ENCODE measurements at places on chromosomes 7 and 10.

- no peak for DNase-seq
Measured at GRCh38 chr7:46492466-46492865, 571.4 kb upstream of the IGFBP3 start.

DNA sequence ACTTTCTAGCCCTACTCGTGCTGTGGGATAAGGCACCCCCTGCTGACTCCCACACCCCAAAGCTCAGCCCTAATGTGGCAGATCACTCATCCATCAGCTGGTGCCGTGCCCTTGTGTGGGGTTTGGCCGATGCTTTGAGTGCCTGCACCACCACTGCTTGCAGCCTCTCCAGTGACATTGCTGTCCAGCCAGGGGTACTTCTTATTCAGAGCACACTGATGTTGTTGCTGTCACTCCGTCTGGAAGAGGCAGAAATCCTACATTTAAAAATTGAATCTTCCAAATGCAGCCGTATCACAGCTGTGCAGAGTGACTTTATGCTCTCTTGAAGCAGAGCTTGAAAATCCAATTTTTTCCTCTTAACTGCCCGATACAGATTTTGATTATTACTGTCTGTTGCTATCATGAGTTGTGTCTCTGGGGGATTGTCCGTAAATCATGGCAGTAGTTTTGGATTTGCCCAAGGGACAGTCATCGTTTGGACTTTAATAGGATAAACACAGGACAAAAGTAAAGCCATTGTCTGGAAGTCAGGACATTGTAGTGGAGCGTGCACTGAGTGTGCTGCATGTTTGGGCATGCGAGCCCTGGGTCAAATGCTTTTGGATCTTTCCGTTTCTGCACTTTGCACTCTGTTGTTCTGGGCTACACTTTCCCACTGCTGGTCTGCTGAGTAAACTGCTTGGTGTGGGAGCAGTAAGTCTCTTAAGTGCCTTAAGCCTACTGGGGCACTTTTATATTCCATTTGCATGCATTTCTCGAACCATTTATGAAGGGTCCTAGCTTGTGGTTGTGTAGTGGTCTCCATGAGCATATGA lies 128.2 kb downstream of the DOCK1 start:
- peak; percentile 60 for DNase-seq

GRCh38 chr10:66295602-66296001 lies 630.2 kb upstream of the LRRTM3 start:
- DNase-seq, result no peak

- no peak for DNase-seq
Measured at GRCh38 chr10:49228677-49229076, 40.5 kb upstream of the TMEM273 start.

DNA sequence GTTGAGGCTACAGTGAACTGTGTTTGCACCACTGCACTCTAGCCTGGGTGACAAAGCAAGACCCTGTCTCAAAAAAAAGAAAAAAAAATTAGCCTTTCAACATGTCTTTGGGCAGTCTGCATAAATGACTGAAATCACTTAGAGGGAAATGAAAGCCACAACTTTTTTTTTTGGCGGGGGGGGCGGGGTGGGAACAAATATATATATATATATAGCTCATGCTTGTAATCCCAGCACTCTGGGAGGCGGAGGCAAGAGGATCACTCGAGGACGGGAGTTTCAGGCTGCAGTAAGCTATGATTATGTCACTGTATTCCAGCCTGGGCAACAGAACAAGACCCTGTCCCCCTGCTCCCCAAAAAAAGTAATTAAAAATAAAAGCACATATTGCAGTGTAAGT lies 23.4 kb upstream of the MICU1 start:
- DNase-seq, result no peak

DNA sequence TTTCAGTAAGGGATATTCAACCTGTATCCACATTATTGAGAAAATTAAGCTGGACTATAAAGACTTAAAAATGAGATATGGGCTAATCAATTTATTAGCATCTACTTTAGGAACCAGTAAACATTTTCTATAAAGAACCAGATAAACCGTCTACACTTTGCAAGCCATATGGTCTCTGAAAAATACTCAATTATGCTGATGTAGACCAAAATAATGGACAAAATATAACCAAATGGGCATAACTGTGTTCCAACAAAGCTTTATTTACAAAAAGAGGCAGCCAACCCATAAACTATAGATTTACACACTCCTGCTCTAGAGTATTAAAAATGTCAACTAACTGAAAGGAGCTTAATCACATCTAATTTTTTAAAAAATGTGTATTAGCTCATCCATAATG lies 42.3 kb downstream of the TNPO3 start:
- no peak for DNase-seq

- peak; percentile 19 for DNase-seq
Measured at GRCh38 chr7:37390114-37390513, 58.5 kb downstream of the ELMO1 start.

GRCh38 chr7:50363327-50364060 lies 59.0 kb downstream of the IKZF1 start:
- DNase-seq, result no peak

- DNase-seq, result no peak
Measured at GRCh38 chr7:17600340-17600752, 301.9 kb downstream of the AHR start.

GRCh38 chr10:114823077-114823463 lies 1.5 kb downstream of the FHIP2A start:
- DNase-seq, result no peak

DNA sequence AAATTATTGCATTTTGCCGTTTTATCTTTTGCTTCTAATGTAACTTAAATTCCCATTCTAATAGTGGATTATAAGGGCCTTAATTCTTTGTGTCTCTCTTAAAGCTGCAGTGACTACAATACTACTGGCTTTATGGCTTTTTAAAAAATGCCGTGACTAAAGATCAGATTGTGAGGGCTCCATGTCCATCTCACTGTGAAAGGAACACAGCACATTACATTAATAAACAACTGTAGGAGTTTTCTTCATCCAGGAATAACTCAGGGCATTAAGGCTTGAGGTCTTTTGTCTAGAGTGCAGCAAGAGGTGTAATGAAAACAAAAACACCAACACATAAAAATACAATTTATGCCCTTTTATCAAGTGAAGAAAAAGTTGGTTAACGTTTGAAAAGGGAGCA lies 205.3 kb downstream of the SKAP2 start:
- no peak for DNase-seq

DNA sequence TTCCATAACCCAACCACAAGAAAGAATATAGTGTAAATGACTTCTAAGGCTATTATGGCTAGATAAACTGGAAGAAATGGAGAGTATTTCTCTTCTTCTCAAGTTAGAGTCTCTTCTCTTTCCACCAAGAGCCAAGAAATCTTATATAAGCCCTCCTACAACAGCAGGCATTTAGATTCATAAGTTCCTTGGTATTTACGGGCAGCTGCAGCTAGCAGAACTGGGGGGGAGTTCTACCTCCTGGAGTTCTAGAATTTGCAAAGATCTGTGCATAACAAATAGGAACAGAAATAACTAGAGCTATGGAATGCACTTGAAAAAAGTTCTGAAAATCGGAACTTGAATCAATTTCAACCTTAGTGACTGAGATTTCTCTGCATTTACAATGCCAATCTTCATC lies 715.2 kb upstream of the GRM3 start:
- DNase-seq, result no peak

GRCh38 chr10:23496727-23497126 lies 57.9 kb downstream of the OTUD1 start:
- no peak for DNase-seq

- DNase-seq, result peak; percentile 88
Measured at GRCh38 chr7:85185424-85186082, 1.3 kb downstream of the SEMA3D start.

- DNase-seq, result no peak
Measured at GRCh38 chr10:98694014-98694413, 247.3 kb upstream of the HPS1 start.

- no peak for DNase-seq
Measured at GRCh38 chr7:9240001-9240400, 806.6 kb downstream of the NXPH1 start.

DNA sequence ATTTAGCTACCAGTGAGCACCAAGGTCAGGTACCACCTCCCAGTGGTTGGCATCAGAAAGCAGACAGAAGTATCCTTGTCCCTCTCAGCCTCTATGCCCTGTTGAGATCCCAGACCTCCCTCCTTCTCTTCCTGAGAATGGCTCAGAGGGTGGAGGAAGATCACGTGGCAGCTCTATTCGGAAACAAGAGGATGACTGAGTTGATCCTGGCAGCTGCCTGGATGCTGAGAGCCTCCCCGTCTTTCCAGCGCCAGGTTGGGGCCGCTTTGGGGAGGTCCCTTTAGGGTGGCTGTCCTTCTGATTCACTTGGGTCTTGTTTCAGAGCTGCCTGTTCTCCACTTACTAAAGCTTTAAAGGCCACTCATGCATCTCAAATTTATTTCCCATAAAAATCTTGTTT lies 36.9 kb upstream of the NPFFR1 start:
- no peak for DNase-seq

DNA sequence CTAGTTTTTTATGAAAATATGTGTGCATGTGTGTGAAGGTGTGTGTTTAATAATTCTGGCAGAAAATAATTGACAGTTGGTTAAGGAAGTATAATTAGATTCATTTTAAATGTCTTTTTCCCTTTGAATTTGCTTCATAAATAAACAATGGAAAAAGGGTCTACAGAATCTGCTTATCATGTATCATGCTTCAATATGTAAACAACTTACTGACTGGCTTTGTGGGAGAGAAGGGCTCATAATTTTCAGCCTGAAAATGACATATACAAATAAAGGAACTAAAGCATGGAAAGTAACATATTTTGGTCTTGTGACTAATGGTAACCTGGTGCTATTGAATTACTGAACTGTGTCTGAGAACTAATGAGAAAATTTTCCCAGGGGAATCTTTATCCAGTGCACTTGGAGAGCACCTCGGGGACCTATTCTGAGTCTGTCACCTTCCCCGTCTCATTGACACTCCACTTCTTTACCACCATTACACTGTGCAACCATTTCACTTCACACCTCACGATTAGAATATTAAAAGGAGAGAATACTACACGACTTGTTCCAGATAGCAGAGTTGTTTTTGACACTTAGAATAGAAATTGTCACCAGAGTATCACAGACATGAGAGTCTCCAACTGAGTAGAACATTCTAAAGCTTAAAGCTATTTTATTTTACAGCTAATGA lies 298.6 kb downstream of the TFEC start:
- no peak for DNase-seq

DNA sequence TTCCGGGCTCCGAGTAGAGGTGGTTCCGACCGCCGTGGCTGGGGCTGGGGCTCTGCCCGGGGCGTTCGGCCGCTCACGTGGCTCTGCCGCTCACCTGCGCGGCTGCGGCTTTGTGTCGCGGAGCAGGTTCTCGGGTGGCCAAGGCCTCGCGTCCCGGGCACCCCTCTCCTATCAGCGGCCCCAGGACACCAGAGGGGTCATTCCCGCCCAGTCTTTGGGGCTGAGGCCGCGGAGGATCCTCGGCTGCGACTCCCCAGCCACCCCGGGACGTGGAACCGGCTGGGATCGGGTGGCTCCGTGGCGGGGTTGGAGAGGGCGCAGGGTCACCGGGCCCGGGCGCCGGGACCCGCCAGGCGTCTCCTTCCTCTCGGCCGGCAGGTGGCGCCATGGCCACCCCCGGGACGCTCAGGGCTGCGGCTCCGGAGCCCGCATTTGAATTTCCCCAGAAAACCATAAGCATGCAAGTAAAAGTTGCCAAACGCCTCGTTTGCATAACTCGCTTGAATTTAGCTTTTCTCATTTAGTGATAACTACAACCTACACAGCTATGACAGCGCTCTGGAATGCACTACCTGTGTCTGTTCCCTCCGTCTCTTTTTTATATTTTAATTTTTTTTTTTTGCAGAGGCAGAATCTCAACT lies 1.2 kb downstream of the COL26A1 start:
- DNase-seq, result peak; percentile 94

DNA sequence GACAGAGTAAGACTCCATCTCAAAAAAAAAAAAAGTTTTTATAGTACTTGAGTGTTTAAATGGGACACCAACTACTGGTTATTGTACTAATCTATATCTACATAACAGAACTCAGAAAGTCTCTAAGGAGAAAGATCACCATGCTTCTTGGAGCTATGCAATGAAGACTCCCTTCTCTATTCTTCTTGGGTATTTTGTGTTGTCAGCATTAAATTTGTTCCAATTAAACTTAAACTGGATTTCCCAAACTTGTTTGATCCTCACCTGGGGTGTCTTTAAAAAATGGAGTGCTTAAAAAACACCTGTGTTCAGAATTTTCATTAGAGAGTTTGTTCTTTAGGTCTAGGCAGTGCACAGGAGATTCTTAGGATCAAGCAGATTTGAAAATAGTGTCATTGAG lies 536.0 kb downstream of the GATA3 start:
- no peak for DNase-seq

DNA sequence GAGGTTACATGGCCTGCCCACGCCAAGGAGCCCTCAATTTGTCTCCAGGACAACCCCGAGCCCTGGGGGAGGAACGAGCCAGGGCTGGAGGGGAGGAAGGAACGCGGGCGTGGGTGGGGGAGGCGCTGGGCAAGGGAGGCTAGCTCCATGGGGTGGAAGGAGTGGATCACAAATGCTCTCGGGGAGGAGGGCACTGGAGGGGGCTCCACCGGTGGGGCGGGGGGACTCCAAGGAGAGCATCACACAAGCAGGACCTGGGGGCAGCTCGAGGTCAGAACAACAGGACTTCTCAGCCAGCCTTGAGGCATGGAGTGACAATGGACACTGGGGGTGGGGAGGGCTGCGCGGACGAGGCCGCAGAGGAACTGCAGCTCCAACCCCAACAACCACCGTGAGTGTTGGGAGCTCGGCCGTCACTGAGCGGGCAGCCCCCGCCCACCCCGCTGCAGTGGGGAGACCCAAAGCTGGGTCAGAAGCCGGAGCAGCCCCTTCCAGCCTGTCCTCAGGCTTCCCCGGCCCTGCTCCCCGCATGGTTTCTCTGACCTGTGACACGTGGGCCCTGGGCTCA lies 41.1 kb downstream of the STK32C start:
- DNase-seq, result peak; percentile 50

GRCh38 chr10:101529725-101530553 lies 58.1 kb downstream of the POLL start:
- DNase-seq, result no peak

GRCh38 chr10:122864901-122865300 lies 14.5 kb downstream of the FAM24B start:
- DNase-seq, result no peak

- DNase-seq, result no peak
Measured at GRCh38 chr7:149885191-149886017, 11.6 kb downstream of the ATP6V0E2 start.

DNA sequence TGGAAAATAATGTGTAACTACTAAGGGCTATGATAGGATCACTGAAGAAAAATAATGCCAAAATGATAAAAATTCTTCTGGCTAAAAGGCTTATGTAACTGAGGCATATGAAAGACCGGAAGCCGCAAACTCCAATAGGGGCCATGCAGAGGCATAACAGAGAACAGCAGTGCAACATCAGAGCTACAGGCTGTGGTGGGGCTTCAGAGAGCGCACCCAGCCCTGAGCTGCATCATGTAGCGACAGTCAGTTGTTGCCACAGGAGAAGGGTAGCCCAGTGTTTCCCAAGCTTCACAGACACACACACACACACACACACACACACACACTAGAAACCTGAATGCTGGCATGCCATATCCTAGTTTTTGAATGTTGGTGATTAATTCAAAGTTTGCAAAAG lies 9.3 kb downstream of the LLCFC1 start:
- DNase-seq, result no peak

GRCh38 chr7:837001-837400 lies 4.7 kb downstream of the SUN1 start:
- no peak for DNase-seq

Measured in retina (tissue), 1 donor.